ENCODE measurements at places on chromosomes 5 and 9. TPM values are rescaled to one million over a fixed set of nuclear protein-coding genes. Genes with fewer than 3 reads are reported as not detected.
A peak's percentile ranks its signal among the peaks of the same experiment; 100 is the strongest.

Gene RASEF
- total RNA-seq, result not detected

DNA sequence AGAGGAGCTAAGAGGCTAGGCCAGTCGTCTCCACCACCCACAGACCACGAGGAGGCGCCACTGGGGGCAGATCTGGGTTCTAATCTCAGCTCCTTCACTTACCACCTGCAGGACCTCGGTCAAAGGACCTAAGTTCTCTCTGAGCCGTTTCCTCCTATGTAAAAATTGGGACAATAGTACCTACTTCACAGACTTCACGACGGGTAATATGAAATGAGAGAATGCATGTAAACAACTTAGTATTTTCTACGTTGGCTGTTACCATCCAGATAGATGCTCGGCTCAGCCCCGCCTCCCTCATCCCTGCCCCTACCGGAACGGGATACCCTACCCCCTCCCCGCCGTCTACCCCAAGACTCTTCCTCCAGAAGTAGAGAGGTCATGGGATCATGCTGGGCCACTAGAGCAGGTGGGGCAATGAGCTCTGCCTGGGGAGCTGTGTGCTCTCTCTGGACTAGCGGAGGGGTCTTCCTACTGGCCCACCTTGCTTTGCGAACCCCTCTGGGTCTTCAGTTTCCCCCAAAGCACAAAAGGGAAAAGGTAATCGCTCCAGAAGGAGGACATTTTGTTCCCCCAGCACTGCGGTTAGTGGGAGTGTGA, 541 bp downstream of the GNPDA1 start:
- peak; percentile 10 for DNase-seq
- H3K36me3 ChIP-seq, result no peaks in the 10 kb centered on the region
- H3K4me3 ChIP-seq, result peak overlapping the region; percentile 89
- H3K27me3 ChIP-seq, result peaks cover 2% of the 10 kb centered on the region
- peaks cover 49% of the 10 kb centered on the region for H3K4me1 ChIP-seq

DNA sequence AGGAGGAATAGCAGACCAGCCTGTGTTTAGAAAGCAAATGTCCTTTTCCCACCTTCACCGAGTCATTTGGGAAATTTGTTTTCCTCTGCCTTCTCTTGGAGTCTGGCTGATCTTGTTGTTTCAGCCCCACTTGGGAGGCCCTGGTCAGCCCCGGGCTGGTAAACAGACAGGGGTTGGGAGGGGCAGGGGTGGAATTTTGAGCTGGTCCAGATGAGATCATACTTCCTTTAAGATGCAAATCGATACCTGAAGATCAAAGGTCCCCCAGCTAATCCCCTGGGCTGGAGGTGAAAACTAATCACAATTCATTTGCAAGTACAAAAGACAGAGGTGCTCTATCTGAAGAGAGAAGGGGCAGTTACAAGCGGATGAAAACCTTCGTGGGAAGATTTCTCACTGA, 118.4 kb downstream of the PAPPA start:
- no peak overlapping the region for H3K4me3 ChIP-seq
- H3K27me3 ChIP-seq, result no peaks in the 10 kb centered on the region
- peaks cover 42% of the 10 kb centered on the region for H3K4me1 ChIP-seq
- DNase-seq, result no peak
- peaks cover 39% of the 10 kb centered on the region for H3K36me3 ChIP-seq

DNA sequence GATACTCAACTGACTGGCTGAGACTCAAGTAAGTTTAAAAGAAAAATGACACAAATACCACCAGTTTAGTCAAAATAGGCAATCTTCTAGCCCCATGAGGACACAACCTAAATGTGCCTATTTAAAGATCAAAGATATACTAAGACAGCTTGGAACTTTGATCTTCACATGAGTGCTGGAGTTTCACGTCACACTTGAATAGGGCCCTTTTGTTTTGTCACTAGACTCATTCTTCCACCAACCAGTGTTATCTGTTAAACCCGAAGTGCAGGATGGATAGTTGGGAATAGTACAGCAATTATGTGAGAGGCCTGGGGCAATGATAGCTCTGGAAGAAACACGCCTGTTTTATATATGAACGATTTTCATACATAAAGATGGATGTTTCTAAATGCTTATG, 792.8 kb upstream of the NUDT12 start:
- no peaks in the 10 kb centered on the region for H3K27me3 ChIP-seq
- no peak for DNase-seq
- H3K27ac ChIP-seq, result no peak overlapping the region
- H3K36me3 ChIP-seq, result no peaks in the 10 kb centered on the region

DNA sequence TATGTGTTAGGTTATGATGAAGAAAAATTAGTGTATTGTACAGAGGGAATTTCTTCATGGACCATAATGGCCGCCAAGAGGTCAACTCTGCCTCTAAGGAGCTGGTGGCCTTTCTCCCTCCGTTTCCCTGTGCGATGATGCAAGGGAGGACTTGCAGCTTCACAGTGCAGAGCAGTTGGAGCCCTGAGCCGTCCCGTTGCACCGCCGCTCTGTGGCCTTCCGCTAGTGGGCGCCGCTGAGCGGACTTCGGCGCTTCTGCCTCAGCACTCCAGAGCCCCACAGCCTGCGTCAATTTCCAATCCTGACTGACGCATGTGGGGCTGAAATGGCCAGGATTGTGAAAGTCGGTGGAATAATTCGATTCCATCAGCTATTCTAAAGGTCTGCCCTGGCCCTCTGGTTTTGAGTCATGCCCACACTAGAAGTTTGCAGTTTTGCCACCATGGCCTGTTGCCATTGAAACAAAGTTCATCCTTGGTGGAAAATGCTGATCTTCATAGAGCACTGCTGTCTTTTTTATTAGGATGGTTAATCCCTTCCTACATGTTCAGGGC, 22.7 kb upstream of the LECT2 start:
- peaks cover 4% of the 10 kb centered on the region for H3K27me3 ChIP-seq
- DNase-seq, result no peak
- no peak overlapping the region for H3K4me3 ChIP-seq
- no peak overlapping the region for H3K27ac ChIP-seq
- peaks cover 34% of the 10 kb centered on the region for H3K4me1 ChIP-seq

DNA sequence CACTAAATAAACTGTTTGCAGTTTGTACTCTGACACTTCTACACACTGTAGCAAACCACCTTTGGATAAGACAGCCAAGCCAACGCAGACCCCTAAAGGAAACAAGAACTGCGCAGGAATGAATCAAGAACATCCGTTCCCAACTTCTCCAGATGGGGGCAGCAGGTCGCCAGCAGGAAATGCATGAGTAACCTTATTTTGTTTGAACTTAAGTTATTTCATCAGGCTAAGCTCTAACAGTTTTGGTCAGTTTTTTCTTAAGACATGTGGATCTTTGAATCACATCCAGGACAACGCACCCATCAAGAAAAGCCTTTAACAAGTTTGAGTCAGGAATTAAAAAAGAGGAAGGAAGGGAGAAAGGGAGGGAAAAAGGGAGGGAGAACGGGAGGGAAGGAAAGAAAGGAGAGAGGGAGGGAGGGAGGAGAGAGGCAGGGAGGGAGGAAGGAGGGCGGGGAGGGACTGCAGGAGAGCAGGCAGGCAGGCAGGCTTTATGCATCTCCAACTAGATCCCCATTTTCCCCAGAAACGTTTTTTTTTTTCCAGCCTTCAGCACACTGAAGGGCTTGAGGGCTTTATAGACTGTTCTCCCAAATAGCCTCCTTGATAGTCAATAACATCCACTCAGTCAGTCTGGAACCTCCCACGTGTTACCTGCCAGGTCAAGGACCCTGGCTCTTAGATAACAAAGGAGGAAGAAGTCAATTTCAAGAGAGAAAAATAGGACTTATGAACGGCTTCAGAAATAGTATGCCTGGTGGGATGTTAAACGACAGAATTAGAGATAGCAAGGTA, 22.2 kb downstream of the BHMT start:
- H3K36me3 ChIP-seq, result no peaks in the 10 kb centered on the region
- H3K4me1 ChIP-seq, result peaks cover 17% of the 10 kb centered on the region
- peak overlapping the region; percentile 80 for H3K27ac ChIP-seq
- peak; percentile 63 for DNase-seq
- H3K4me3 ChIP-seq, result peak overlapping the region; percentile 83

DNA sequence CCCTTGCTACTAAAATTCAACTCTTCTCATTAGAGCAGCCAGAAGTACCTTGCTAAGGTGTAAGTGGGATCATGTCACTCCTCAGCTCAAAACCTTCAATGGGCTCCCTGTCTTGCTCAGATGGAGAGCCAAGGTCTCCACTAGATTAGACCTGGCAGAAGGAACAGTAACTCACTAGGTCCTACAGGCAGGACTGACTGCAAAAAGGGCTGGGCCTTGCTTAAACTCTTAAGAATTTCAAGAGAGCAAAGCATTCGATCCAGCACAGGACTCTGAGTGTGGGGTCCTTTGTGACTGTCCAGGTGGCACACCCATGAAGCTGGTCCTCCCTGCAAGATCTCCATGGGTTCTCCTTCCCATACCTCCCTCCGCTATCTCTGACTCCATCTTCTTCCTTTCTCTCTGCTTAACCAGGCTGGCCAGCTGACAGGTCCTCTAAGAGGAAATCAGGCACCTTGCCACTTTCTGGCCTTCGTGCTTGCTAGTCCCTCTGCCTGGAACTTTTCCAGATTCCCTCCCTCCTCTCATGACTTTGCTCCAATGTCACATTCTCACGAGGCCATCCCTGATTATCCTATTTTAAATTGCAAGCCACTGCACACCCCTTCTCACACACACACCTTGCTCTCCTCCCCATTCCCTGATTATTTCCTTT, 70.2 kb downstream of the BASP1 start:
- no peaks in the 10 kb centered on the region for H3K36me3 ChIP-seq
- peaks cover 14% of the 10 kb centered on the region for H3K27me3 ChIP-seq
- H3K4me1 ChIP-seq, result peaks cover 7% of the 10 kb centered on the region
- no peak overlapping the region for H3K4me3 ChIP-seq
- DNase-seq, result no peak
- H3K27ac ChIP-seq, result no peak overlapping the region

GRCh38 chr5:150299571-150300327, 3.0 kb downstream of the ARSI start:
- no peaks in the 10 kb centered on the region for H3K36me3 ChIP-seq
- H3K4me3 ChIP-seq, result peak overlapping the region; percentile 56
- H3K4me1 ChIP-seq, result peaks cover 71% of the 10 kb centered on the region
- H3K27me3 ChIP-seq, result no peaks in the 10 kb centered on the region
- H3K27ac ChIP-seq, result peak overlapping the region; percentile 96
- peak; percentile 25 for DNase-seq

- H3K27ac ChIP-seq, result no peak overlapping the region
- H3K4me1 ChIP-seq, result peaks cover 10% of the 10 kb centered on the region
- no peak for DNase-seq
- no peaks in the 10 kb centered on the region for H3K36me3 ChIP-seq
- H3K4me3 ChIP-seq, result no peak overlapping the region
- H3K27me3 ChIP-seq, result peaks cover 6% of the 10 kb centered on the region
Observed at GRCh38 chr5:115096034-115096769, 73.5 kb downstream of the TRIM36 start.

GRCh38 chr5:119527351-119527750, 75.1 kb downstream of the HSD17B4 start:
- H3K27me3 ChIP-seq, result no peaks in the 10 kb centered on the region
- no peaks in the 10 kb centered on the region for H3K36me3 ChIP-seq
- DNase-seq, result no peak
- H3K4me1 ChIP-seq, result peaks cover 9% of the 10 kb centered on the region

- no peak overlapping the region for H3K27ac ChIP-seq
- H3K36me3 ChIP-seq, result no peaks in the 10 kb centered on the region
- H3K4me3 ChIP-seq, result no peak overlapping the region
- H3K27me3 ChIP-seq, result peaks cover 2% of the 10 kb centered on the region
Observed at GRCh38 chr5:5546408-5546807, 123.9 kb downstream of the ICE1 start.

DNA sequence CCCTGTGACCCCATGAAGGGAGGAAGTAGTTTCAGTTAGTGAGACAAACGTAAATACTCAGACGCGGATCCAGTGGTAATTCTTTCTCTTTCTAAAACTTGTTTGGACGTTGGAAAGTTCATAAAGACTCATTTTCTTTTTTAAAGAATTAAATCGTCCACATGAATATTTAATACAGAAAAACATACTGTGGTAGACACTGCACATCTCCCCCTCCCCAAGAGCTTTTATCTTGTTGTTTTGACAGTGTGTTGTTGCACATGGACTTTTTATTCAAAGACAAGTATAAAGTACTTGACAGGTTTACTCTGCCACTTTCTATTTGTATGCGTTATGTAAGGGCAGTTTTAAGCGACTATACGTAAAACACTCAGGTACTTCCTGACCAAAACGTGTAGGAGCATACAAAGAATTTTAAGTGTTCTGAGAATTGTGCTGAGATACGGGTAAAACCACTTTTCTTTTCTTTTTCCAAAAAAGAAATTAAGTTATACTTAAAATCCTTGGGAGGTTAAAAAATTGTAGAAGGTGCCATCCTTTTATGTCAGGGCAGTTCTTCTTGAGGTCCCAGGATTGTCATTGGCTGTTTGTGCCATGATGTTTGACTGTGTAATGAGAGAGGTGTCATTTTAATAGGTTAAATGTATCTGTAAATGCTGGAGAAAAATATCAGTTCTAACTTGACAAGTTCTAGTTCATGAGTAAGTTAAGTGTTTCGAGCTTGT, 1.3 kb downstream of the NIPBL start:
- H3K4me3 ChIP-seq, result peak overlapping the region; percentile 95
- peaks cover 2% of the 10 kb centered on the region for H3K27me3 ChIP-seq
- H3K36me3 ChIP-seq, result peaks cover 15% of the 10 kb centered on the region

GRCh38 chr9:4301971-4302427, 2.1 kb upstream of the GLIS3 start:
- H3K4me3 ChIP-seq, result peak overlapping the region; percentile 79
- peaks cover 4% of the 10 kb centered on the region for H3K36me3 ChIP-seq
- H3K27ac ChIP-seq, result peak overlapping the region; percentile 75
- peak; percentile 94 for DNase-seq
